Stimulated activated CD4-positive, alpha-beta T cell treated with anti-CD3 and anti-CD28 coated beads, Interleukin-12 subunit alpha, Interleukin-12 subunit beta, amount 100 ng/mL, for 24 hours (primary cell): ENCODE measurements at places on chromosomes 7 and 10.

GRCh38 chr10:35946556-35946955 lies 304.5 kb upstream of the FZD8 start:
- DNase-seq: no peak

DNA sequence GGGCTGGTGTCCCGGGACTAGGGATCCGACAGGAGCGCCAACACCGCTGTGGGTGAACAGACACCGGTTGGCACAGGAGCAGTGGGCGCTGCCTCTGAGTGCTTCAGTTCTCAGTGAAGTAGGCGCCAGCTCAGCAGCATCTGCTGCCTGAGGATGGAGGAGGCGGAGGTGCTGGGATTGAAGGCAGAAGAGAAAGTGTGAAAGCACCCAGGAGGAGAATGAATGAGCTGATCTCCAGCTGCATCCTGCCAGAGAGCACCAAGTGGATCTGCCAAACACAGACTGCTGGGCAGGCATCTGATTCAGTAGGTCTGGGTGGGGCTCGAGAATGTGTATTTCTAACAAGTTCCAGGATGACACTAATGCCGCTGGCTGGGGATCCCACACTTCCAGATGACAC lies 74.5 kb downstream of the LANCL2 start:
- no peak for DNase-seq

DNA sequence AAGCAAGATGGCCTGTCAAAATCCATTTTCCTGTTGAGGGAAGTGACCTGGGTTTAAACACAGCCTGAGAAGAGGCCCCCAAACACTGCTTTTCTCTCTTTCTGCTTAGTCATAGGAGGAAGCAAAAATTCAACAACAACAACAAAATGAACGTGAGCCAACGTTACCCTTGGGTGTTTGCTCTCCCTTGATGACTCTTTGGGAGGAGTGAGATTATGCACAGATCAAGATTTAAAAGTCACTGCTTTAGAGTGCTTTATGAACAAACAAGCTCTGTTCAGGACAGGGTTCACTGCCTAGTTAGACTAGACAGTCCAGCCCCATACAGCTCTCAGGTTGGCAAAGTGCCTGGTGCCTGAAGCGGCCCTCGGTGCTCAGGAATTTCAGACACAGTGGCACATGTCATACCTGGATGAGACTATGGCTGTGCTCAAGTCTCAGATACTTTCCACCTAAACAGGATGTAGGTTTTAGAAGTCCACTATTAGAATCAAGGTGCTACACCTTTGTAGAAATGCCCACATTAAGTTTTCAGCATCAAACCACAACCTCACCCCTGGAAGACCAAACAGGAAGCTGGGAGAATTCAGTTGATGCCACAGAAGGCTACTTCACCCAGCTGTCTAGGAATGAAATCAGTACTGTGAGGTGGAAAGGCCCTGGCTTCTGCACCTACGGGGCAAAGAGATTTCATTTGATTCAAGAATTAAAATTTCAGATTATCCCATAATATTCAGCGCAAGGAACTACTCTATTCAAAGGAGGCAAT lies 38.7 kb downstream of the DENND11 start:
- no peak for DNase-seq

DNA sequence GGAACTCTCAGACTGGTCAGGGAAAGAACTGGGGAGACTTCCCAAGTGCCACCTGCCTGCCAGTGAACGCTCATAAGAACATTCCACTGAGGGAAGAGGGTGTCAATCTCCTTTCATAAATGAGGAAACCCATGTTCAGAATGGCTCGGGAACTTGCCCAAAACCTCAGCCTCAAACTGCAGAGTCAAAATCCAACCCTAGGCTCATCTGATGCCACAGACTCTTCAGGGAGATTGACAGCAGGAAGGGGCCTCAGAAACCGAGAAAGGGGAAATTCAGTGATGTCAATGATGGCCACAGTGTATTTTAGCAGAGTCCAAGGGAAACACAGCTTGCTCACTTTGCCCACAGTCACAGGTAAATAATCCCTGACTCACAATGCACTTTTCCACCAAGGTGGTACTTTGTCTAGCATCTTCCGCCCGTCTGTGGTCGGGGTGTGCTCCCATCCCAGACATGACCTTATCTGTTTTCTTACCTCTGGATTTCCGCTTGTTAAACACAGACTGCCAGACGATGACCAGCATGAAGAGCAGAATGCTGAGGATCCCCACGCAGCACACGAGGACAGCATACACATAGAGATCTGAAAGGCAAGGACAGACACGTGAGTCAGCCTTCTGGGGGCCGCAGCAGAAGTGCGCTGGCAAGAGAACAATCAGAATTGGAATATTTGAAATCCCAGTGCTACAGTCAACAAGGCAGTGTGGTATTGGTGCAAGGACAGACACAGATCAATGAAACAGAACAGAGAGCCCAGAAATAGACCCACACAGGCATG lies 38.4 kb downstream of the VSTM4 start:
- DNase-seq: no peak

- DNase-seq: no peak
Measured at GRCh38 chr7:118003476-118003875, 130.2 kb upstream of the CTTNBP2 start.

- DNase-seq: no peak
Measured at GRCh38 chr10:115975506-115975905, 297.5 kb downstream of the GFRA1 start.
